ENCODE measurements at places on chromosomes 11 and 22. TPM values are rescaled to one million over a fixed set of nuclear protein-coding genes. Genes with fewer than 3 reads are reported as not detected.
A peak's percentile ranks its signal among the peaks of the same experiment; 100 is the strongest.

DNA sequence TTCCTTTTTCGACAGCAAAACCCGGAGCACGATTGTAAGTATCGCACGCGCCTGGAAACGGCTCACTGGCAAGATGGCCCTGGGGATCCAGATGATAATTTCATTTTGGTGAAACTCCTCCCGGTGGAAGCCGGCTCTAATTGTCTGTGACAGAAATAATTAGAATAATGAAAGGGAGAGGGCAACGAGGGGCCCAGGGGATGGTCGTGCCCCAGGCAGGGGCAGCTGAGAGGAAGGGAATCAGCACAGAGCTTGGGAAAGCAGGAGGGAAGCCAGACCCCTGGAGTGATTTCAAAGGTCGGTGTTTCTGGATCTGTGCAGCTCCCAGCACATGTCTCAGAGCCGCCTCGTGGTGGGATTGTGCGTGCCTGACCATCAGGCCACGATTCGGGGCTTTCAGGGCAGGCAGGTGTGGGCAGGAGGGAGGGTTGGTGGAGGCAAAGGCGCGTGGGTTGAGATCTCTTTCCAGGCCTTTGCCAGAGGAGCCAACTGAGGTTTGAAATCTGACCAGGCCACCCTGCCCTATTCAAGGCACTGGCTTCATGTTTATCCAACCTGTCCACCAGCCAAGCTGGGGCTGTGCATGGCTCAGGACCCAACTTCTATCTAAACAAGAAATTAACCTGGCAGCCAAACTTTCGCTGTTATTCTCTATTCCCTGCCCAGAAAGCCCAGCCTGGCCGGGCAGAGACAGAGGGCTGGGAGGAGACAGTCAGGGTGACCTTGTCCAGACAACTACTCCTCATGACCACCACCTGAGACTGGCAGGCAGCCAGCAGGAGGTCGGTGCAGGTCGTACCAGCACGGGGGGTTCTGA is 27.8 kb downstream of the ANO1 start:
- H3K27me3 ChIP-seq, result peaks cover 62% of the 10 kb centered on the region
- H3K27ac ChIP-seq, result no peak overlapping the region

- no peak for DNase-seq
- no peak overlapping the region for H3K27ac ChIP-seq
- H3K4me3 ChIP-seq, result no peak overlapping the region
- peaks cover 57% of the 10 kb centered on the region for H3K27me3 ChIP-seq
Measured at GRCh38 chr22:43312608-43313007, 30.6 kb downstream of the SCUBE1 start.

DNA sequence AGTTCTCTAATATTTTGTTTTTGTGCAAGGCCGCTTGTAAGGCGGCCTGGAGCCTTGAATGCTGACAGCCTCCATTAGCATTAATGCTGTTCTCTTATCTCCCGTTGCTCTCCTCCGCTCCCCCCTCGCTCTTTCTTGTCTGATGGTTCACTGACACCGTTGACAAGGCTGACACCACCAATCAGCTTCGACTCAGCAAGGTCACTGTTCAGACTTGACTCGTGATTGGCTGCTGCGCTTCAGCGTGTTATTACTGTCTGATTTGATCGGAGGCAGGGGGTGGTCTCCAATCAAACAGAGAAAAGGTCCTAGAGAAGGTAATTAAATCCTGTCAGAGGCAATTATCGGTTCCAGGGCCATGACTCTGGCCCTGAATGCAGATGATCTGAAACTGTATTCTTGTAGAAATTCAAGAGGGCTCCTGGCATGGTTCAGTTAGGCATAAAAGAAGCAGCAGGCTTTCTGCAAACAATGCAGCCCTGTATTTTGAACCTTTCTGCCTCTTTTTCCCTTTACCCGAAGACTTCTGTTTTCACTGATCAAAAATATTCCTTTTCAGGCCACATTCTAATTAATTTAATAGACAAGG is 49.3 kb upstream of the MPPED2 start:
- H3K27me3 ChIP-seq, result no peaks in the 10 kb centered on the region
- H3K4me1 ChIP-seq, result no peaks in the 10 kb centered on the region
- no peak overlapping the region for H3K27ac ChIP-seq
- H3K36me3 ChIP-seq, result peaks cover 11% of the 10 kb centered on the region
- H3K4me3 ChIP-seq, result no peak overlapping the region
- no peak for DNase-seq

- H3K4me3 ChIP-seq, result no peak overlapping the region
- H3K27ac ChIP-seq, result no peak overlapping the region
- peak; percentile 73 for DNase-seq
- peaks cover 17% of the 10 kb centered on the region for H3K27me3 ChIP-seq
Measured at GRCh38 chr22:35601743-35602615, 15.2 kb downstream of the MB start.

DNA sequence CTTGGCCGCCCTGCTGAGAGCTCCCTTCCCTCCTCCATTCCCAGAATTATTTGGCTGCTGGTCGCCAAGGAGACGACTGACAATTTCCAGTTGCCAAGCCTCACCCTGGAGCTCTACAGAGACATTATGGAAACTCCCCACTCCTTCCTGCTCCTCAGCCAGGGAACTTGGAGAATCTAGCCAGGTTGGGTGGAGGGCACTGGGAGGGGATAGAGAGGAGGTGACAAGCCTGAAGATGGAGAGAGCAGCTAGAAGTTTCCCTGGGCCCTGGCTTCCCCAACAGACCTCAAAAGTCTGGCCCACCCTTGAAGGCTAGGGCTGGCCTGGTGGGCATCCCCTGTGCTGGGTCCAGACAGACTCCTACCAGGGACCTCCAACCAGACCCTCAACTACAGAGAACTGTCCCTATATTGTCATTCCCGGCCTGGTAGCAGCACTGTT is 6.7 kb upstream of the VSIG10L2 start:
- no peak overlapping the region for H3K4me3 ChIP-seq
- H3K4me1 ChIP-seq, result 0 out of 2 replicates have a peak, but pooled peaks cover 5% of the 10 kb centered on the region
- no peak overlapping the region for H3K27ac ChIP-seq
- H3K36me3 ChIP-seq, result no peaks in the 10 kb centered on the region
- no peak for DNase-seq
- peaks cover 23% of the 10 kb centered on the region for H3K27me3 ChIP-seq

DNA sequence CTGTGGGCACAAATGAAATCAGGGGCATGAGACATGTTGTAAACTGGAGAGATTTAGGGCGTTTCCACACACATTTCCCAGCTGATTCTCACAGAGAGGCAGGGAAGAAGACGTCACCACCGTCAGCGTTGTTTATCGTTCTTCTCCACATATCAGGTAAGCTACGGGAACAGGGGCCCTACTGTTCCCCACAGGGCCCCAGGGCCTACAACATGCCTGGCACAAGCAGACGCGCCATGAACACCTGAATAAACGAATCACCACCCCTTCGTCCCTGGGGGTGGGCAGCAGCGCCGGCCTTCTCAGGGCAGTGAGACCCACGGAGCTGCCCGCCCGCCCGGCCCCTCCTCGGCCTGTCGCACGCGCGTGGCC is 342 bp downstream of the EFCAB6 start:
- H3K27me3 ChIP-seq, result peaks cover under 1% of the 10 kb centered on the region
- peak overlapping the region; percentile 89 for H3K4me3 ChIP-seq
- DNase-seq, result no peak
- peak overlapping the region; percentile 88 for H3K27ac ChIP-seq

The MYOD1 gene
- not detected for total RNA-seq

The TMEM151A gene
- not detected for total RNA-seq

- H3K4me3 ChIP-seq, result no peak overlapping the region
- H3K27ac ChIP-seq, result no peak overlapping the region
- DNase-seq, result no peak
- H3K36me3 ChIP-seq, result no peaks in the 10 kb centered on the region
Measured at GRCh38 chr11:73530109-73530508, 67.8 kb downstream of the FAM168A start.

The MAPK8IP2 gene
- total RNA-seq, result 0.14 TPM

DNA sequence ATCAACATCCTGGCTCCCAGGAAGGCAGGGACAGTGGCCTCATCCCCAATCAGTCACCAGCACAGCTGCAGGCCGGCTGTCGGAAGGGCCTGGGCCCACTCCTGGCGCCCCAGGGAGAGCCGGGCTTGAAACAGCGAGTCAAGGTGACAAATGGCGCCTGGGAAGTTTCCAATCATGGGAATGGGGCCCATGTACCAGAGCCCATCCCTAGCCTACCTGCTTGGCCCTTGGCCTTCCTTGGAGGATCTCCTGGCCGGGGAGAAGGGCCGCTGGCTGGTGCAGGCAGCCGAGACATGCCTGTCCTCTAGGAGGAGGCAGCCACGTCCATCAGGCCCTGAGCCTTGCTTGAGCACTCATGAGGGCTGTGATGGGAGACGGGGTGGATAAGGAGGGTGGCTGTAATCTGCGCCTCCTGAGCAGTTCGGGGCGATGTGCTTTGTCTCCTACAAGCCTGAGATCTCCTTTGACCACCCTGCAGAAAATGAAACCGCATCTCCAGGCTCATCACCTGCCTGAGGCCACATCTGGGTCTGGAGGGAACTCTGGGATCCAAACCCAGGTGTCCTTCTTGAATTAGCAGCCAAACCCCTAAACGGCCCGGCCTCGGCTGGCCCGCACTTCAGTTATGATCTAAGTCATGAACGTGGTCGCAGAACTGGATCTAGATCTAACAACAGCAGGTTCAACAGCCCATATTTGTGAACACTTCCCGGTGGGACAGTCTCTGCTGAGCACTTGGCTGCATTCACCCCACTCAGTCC is 862.0 kb downstream of the TBC1D22A start:
- H3K4me3 ChIP-seq, result no peak overlapping the region
- DNase-seq, result no peak
- H3K36me3 ChIP-seq, result peaks cover 5% of the 10 kb centered on the region
- no peak overlapping the region for H3K27ac ChIP-seq

The DBX1 gene
- not detected for total RNA-seq

The ZFTA gene
- 22.5 TPM for total RNA-seq

GRCh38 chr11:46045811-46046210 is 75.4 kb downstream of the PHF21A start:
- H3K4me1 ChIP-seq, result peaks cover 35% of the 10 kb centered on the region
- no peak overlapping the region for H3K27ac ChIP-seq
- no peaks in the 10 kb centered on the region for H3K36me3 ChIP-seq
- no peak overlapping the region for H3K4me3 ChIP-seq
- H3K27me3 ChIP-seq, result no peaks in the 10 kb centered on the region

DNA sequence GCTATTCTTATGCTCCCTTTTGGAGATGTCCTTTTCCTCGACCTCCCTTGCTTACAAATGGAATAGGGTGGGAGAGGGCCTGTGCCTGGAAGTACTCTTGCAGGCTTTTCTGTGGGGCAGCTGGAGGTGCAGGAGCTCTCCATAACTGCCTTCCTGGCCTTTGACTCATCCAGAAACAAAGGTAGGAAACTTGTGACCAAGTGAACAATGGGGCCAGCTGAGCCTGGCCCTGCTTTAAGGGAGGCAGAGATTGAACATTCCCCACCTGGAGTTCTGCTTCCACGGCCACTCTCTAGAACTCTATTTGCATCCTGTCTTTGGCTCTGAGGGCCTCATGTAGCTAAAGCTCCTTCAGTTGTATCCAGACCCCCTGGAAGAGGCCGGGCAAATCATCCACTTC is 5.1 kb upstream of the LYVE1 start:
- peaks cover 29% of the 10 kb centered on the region for H3K36me3 ChIP-seq
- no peak overlapping the region for H3K27ac ChIP-seq
- H3K27me3 ChIP-seq, result peaks cover 4% of the 10 kb centered on the region
- H3K4me1 ChIP-seq, result peaks cover 18% of the 10 kb centered on the region

- H3K4me3 ChIP-seq, result no peak overlapping the region
- peaks cover 7% of the 10 kb centered on the region for H3K4me1 ChIP-seq
- peaks cover 5% of the 10 kb centered on the region for H3K27me3 ChIP-seq
Measured at GRCh38 chr22:17764036-17764435, 10.2 kb downstream of the BID start.

The SYT12 gene
- total RNA-seq, result not detected

GRCh38 chr11:78646564-78647185 is 72.0 kb upstream of the NARS2 start:
- H3K36me3 ChIP-seq, result no peaks in the 10 kb centered on the region
- peak; percentile 13 for DNase-seq
- peaks cover 31% of the 10 kb centered on the region for H3K4me1 ChIP-seq
- no peak overlapping the region for H3K27ac ChIP-seq

GRCh38 chr11:7143908-7144307 is 55.1 kb downstream of the RBMXL2 start:
- H3K27ac ChIP-seq, result no peak overlapping the region
- H3K36me3 ChIP-seq, result 0 out of 2 replicates have a peak, but pooled peaks cover 6% of the 10 kb centered on the region
- H3K27me3 ChIP-seq, result peaks cover 2% of the 10 kb centered on the region
- H3K4me3 ChIP-seq, result no peak overlapping the region
- no peaks in the 10 kb centered on the region for H3K4me1 ChIP-seq

The C2CD2L gene
- total RNA-seq, result 9.6 TPM

- peaks cover 7% of the 10 kb centered on the region for H3K27me3 ChIP-seq
- H3K4me1 ChIP-seq, result no peaks in the 10 kb centered on the region
Measured at GRCh38 chr11:614623-615503, 887 bp downstream of the IRF7 start.

The ST14 gene
- total RNA-seq, result not detected

The P2RX6 gene
- 2.2 TPM for total RNA-seq

The IL17REL gene
- not detected for total RNA-seq

- peak; percentile 85 for DNase-seq
- H3K4me1 ChIP-seq, result peaks cover 16% of the 10 kb centered on the region
- H3K27ac ChIP-seq, result peak overlapping the region; percentile 86
- peaks cover 8% of the 10 kb centered on the region for H3K36me3 ChIP-seq
- peak overlapping the region; percentile 87 for H3K4me3 ChIP-seq
- no peaks in the 10 kb centered on the region for H3K27me3 ChIP-seq
Measured at GRCh38 chr11:7004482-7004881, 15.7 kb downstream of the ZNF214 start.

DNA sequence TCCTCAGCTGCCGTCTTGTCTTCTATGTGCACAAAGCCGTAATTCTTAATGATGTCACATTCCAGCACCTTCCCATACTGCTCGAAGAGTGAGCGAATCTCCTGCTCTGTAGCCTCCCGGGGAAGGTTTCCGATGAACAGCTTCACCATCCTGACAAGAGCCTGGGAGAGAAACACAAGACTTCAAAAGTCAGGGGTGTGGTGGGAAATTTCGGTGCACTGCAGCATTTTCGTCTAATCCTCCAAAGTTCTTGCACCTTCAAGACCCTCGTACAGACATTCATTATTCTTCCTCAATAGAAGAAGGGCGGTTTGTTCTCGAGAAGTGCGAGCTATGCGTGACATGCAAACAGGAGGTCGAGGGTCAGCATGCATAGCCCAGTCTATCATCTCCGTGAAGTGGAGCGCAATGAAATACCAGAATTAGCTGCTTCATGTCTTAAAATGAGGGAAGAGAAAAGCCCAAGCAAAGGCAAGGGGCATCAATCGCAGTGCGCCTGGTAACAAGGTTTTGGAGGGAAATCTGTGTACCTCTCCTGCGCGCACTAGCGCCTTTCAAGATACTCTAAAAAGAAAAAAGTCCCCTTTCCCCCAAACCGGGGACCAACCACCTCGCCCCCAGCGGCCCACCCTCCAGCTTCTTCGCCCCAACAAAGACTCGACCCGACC is 622 bp downstream of the RBM4B start:
- no peak for DNase-seq
- H3K27ac ChIP-seq, result peak overlapping the region; percentile 99
- peaks cover 4% of the 10 kb centered on the region for H3K27me3 ChIP-seq
- peaks cover 37% of the 10 kb centered on the region for H3K4me1 ChIP-seq

DNA sequence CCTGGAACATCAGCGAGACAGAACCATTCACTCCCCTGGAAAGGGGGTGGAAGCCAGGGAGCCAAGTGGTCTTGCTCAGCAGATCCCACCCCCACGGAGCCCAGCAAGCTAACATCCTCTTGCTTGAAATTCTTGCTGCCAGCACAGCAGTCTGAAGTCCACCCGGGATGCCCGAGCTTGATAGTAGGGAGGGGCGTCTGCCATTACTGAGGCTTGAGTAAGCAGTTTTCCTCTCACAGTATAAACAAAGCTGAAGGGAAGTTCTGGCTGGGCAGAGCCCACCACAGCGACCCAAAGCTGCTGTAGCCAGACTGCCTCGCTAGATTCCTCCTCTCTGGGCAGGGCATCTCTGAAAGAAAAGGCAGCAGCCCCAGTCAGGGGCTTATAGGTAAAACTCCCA is 764.8 kb upstream of the LUZP2 start:
- peak overlapping the region; percentile 44 for H3K4me3 ChIP-seq
- no peaks in the 10 kb centered on the region for H3K27me3 ChIP-seq
- DNase-seq, result no peak
- H3K4me1 ChIP-seq, result peaks cover 24% of the 10 kb centered on the region
- H3K36me3 ChIP-seq, result no peaks in the 10 kb centered on the region

Data from HFFc6 (cell line).